ENCODE measurements at places on chromosomes 2 and 18.

GRCh38 chr18:73737990-73738389 lies 409.6 kb downstream of the FBXO15 start:
- no peak for DNase-seq

- no peak for DNase-seq
Measured at GRCh38 chr2:240840435-240841060, 20.5 kb upstream of the KIF1A start.

- DNase-seq, result no peak
Measured at GRCh38 chr18:70382017-70382416, 93.2 kb downstream of the SOCS6 start.

- DNase-seq, result no peak
Measured at GRCh38 chr2:224165901-224166319, 126.8 kb upstream of the SERPINE2 start.

- DNase-seq, result no peak
Measured at GRCh38 chr2:45888167-45888566, 236.7 kb downstream of the PRKCE start.

- DNase-seq, result no peak
Measured at GRCh38 chr2:109188496-109188890, 59.5 kb downstream of the SH3RF3 start.

GRCh38 chr2:136115183-136115761 lies 2.7 kb downstream of the CXCR4 start:
- DNase-seq, result no peak

GRCh38 chr18:70762812-70763211 lies 474.0 kb downstream of the SOCS6 start:
- no peak for DNase-seq

- DNase-seq, result no peak
Measured at GRCh38 chr2:19846030-19846429, 55.8 kb downstream of the TTC32 start.

DNA sequence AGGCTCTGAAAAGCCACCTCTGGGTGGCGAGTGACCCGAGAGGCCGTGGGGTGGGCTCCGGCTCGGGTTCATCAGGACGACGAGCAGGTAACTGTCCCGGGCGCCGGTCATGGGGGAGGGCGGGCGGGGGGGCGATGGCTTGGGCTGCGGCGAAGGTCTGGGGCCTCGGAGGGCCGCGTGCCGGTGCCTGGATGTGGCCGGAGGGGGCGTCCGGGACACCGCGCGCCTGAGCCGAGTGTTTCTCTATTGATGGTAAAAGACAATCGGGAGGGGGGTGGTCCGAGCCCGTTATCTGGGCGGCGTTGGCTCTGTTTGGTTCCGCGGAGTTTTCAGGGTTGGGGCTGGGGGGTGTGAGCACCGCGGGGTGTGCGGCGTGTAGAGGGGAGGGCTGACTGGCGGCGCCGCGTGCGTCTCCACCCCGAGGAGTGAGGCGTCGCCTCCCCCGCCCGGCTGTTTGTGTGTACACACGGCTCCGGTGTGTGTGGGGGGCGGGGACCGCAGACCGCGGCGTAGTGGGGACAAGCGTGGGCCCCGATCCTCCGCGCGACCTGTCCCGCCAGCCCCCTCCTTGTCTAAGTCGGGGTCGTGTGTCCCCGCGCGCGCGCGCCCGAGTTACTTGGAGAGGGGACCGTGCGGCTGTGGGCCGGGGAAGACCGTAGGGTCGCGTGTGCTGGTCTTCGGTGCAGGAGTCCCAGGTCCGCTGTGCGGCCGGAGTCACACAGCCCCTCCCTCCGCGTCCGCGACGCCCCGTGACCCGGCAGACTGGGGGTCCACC lies 1.6 kb downstream of the CTIF start:
- DNase-seq, result peak; percentile 47

Measured in NCI-H1105 treated with DMSO at 0.1 percent for 48 hours (cell line).